ENCODE measurements at places on chromosomes 6 and 20.

DNA sequence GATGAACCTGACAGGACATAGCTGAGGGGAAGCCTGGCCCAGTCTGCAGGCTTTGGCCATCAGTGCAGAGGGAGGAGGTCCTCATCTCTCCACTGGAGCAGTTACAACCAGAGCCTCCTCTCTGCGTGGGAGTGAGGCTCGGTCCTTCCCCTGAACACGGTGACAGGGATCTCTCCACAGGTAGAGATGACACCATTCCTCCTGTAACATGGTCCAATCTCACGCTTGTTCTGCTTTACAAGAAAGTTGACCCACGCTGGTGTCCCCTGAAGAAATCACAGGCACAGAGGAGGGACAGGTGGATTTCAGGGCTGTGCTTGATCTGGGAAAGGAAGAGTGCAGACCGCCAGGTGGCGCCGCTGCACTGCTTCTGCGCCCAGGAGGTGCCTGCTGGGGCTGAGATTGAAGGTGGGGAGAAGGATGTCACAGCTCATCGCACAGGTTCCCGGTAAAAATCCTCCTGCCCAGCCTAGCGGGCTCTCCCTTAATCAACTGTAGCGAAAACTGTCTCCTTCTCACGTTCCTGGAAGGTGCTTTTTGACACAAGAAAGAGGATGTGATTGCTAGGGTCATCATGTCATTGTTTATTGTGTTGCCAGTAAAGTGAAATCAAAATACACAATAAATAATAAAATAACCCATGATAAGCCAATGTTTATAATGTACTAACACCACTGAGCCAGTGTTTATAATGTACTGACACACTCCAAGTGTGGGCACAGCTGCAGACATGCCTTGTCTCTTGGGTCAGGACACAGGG lies 20.4 kb downstream of the HLA-G start:
- peak; percentile 90 for DNase-seq

GRCh38 chr20:20407891-20408805 lies 40.2 kb downstream of the INSM1 start:
- DNase-seq, result no peak

DNA sequence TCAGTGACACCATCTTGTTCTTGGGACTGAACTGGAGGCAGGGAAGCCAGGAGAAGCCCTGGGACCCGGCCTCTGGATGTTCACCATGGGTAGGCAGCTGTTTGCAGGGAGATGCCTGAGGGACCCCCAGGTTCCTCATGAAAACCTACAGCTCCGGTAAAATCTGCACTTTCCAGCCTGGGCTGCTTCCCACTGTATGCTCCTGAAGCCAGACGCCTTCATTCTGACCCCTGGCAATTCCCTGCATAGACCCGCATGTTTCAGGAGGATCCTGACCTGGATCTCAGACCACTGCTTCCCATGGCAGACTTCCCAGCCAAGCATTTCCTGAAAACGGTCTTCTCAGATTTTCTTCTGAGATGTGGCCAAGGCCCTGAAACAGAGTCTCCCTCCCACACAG lies 306.7 kb downstream of the PREX1 start:
- DNase-seq, result no peak

GRCh38 chr6:147974376-147974775 lies 368.3 kb upstream of the SASH1 start:
- DNase-seq, result no peak

DNA sequence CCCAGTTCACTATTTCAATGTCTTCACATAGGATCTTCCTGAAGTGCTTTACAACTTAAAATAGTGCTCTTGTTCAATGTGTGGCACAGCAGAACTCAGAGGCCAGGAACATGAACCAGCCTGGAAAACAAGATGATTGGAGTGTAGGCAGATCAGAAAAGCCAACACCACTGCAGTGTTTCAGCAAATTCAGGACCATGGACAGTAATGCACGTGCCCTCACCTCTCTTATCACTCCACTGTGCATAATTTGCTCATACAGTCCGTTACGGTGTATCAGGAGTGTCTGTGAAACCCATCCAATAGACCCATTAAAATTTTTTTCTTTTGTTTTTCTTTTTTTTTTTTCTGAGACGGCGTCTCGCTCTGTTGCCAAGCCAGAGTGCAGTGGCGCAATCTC lies 27.6 kb upstream of the HACE1 start:
- no peak for DNase-seq

DNA sequence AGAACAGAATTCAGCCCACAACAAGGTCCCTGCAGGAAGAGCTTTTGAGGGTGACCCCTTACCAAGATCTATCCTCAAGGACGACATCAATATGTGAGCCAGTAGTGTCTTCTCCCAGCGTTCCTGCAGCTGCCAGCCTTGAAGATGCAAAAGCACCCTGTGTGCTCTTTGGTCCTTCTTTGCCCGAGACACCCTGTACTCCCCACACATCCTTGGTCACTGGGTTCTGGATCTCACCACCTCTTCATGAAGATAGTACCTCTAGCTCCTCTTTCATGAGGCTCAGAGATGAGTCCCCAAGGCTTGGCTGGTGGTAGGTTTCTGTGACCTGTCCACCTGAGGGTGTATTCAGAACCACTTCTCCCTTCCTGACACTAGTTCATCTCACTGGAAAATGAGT lies 259.6 kb upstream of the FOXQ1 start:
- no peak for DNase-seq

GRCh38 chr20:5316188-5317158 lies at the start of gene PROKR2:
PROKR2 (minus strand) TSS chr20:5316954; CDS start chr20:5314369, 2,585 bp downstream.
- peak; percentile 82 for DNase-seq

GRCh38 chr6:116369540-116369939 lies 1.2 kb upstream of the DSE start:
- no peak for DNase-seq

DNA sequence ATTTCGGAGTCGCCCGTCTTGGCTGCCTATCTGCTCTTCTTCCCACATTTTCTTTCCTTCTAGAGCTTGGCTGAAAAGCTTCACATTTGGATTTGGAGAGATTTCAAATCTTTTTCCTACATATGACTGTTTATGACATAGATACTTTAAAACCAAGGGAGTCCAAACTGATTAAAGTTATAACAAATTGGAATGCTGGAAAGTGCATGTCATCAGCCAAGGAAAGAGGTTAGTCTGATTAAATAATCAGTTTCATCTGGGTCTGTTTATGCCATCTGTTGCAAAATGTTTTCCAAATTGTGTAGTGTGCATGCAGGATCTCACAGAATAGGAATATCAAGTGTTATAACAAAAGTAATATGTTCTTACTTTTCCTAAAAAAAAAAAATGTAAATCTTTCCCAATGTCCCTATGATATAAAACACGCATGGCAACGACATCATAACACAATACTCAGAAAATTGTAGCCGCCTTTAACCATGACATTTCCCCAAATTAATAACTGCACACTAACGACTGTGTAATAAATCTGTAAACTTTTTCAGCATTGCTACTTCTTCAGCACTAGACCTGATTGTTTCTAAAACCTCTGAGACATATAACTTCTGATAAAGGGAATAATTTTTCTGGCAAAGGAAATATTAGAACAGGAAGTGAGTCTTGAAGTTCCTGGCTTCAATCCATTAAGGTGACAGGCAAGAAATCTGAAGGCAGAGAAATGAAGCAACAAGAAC lies 230.2 kb upstream of the FOXQ1 start:
- no peak for DNase-seq
